ENCODE measurements at places on chromosomes 4 and X. TPM values are rescaled to one million over a fixed set of nuclear protein-coding genes. Genes with fewer than 3 reads are reported as not detected.

The GASK1B gene
- not detected for total RNA-seq

The TTC29 gene
- not detected for total RNA-seq

DNA sequence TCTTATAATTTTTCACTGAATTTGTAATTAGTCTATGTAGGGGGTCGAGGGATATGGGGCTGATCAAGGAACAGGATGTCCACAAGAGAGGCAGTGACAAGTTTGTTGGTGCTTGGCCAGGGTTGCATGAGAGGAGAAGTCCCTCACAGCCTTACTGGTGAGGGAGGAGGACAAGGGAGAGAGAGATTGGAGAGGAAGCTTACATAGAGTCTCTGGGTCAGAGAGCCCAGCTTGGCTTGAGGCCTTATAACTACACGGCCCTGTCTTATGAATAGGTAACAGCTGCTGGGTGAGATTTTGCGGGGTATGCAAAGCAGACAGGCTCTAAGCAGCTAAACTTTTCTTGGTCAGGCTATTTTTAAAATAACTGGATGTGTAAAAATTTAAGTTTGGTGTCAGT, 37.9 kb upstream of the OTUD4 start:
- no peak for DNase-seq
- no peak overlapping the region for H3K4me3 ChIP-seq
- no peaks in the 10 kb centered on the region for H3K36me3 ChIP-seq
- H3K27ac ChIP-seq, result no peak overlapping the region
- H3K4me1 ChIP-seq, result no peaks in the 10 kb centered on the region

GRCh38 chrX:23799469-23800065, 16.6 kb downstream of the SAT1 start:
- no peak for DNase-seq
- no peak overlapping the region for H3K27ac ChIP-seq
- H3K36me3 ChIP-seq, result no peaks in the 10 kb centered on the region
- peaks cover 6% of the 10 kb centered on the region for H3K27me3 ChIP-seq
- H3K4me3 ChIP-seq, result peak overlapping the region; percentile 27

DNA sequence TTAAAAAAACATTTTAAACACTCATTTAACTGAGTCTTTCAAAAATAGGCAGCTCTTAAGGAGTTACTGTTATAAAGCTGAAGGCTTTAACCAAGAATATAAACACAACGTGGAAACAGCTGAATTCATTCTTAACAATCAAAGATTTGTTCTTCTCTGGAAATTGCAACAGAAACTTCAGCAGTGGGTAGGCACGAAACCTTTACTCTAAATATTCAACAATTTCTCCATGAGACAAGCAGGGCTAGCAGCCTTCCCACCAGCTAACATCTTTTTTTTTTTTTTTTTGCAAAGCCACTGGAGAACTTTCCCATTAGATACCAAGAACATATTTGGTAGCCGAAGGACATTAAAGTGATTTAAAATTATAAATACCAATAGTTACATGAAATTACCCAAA, 78.2 kb upstream of the PRSS48 start:
- H3K27ac ChIP-seq, result no peak overlapping the region
- H3K36me3 ChIP-seq, result no peaks in the 10 kb centered on the region

Measured in activated T-cell treated with anti-CD3 and anti-CD28 coated beads, Interleukin-2, amount 50 U/mL, for 72 hours (primary cell).